ENCODE measurements at places on chromosomes 4 and X.

DNA sequence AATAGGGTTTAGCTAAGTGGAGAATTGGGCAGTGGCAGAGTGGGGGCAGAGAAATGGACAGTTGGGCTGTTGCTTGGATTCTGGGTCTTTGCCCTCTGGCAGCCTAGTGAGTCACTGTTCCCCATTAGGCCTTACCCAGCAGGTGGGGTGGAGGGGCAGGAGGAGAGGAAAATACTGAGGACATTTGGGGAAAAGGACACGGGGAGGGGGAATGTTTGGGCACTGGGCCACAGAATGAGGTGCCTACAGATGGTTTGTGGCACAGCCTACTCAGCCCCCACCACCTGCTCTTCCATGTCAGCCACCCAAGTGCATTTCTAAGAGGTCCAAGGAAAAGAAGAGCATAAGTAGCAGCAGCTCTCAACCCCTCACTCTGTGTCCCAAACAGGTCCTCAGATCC lies 13.0 kb downstream of the SLC16A2 start:
- DNase-seq, result no peak

DNA sequence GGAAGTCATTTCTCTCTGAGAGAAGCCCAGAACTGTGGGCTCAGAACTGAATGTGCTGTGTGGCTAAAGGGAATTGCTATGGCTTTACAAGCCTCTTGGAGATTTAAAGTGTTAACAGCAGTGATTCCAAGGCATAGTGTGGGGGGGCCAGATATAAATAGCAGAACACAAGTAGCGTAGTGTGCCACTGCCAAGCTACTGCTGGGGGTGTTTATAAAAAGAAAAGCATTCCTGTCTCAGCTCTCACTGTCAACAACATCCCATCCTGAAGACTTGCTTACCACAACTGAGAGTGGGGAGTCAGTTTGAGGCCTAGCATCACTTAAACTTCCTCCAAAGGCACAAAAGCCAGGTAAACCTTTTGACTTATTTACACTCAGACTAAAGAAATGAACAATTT lies at the start of gene ART3:
Gene ART3, plus strand, starts transcription at position 242 of the 400 bp plus-strand sequence. CDS start 1,181 bp downstream, outside the sequence.
- no peak for DNase-seq

GRCh38 chr4:24063731-24064130 lies 173.9 kb upstream of the PPARGC1A start:
- DNase-seq, result no peak

GRCh38 chr4:74990276-74990875 lies 57.5 kb downstream of the PARM1 start:
- no peak for DNase-seq

Measured in activated CD4-positive, alpha-beta T cell treated with anti-CD3 and anti-CD28 coated beads for 24 hours (primary cell).